ENCODE measurements at places on chromosomes 6 and 20.

DNA sequence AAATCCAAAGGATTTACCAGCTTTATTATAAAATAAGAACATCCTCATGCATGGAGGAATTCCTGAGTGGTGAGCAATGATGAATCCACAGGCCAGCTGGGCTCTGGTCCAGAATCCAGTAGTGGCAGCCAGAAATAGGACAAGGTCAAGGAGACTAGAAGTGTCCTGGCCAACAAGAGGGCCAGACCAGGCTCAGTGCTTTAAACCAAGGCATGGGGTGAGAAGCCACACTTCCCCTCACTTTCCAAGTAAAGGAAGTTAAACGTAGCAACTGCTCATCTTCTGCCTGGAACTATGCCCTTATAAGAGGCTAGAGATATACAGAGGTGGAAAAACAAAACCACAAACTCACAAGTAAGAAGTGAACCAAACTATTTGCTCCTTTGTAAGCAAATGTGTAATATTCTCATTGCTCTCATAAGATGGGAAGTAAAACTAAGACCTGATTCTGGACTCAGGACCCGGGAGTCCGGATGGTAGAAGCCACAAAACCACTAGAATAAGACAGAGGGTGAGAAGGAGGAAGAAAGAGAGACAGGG, 253.2 kb downstream of the UST start:
- no peak for DNase-seq

DNA sequence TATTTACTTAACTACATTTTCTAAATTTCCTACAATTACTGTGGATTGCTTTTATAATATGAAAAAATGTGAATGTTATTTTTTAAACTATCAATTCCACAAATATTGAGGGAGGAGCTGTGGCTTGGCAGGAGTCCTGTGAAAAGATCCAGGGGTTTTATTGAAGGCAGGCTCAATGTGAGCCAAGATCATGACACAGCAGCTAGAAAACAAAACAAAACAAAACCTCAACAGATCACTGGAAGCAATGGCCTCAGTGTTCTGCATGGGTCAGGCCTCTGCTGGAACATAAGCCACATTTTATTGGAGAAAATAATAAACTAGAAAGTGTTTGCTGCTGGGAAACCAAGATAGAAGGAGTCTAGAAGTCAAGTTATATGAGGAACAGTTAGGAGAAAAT, 19.4 kb upstream of the RCAN2 start:
- no peak for DNase-seq

- no peak for DNase-seq
Measured at GRCh38 chr6:138795809-138796603, at the start of gene ECT2L. TSS of gene ECT2L (plus strand) at chr6:138796087. CDS start at chr6:138813275, 17,188 bp downstream.

GRCh38 chr20:47455133-47456040, 46.3 kb upstream of the NCOA3 start:
- no peak for DNase-seq

GRCh38 chr6:114747995-114748625, 405.3 kb upstream of the HS3ST5 start:
- DNase-seq = no peak

GRCh38 chr20:19913349-19913748, 103.8 kb upstream of the NAA20 start:
- no peak for DNase-seq

DNA sequence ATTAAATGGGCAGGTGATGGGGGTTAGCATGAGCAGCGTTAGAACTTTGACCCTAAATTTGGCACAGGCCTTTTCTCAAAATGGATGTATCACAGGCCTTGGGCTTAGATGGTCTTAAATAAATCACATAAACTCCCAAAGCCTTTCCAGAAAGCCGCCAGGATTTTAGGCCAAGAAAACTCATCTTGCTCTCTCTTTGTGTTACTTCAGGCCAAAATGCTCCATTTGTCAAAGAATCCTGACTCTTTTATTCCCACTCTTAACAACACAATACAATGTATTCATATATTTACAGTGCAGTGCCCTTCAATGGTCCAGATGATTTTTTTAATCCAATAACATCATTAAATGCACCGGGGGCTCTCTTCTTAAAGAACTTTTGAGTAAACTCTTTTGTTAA, 5.9 kb upstream of the TCP11 start:
- no peak for DNase-seq

- no peak for DNase-seq
Measured at GRCh38 chr6:23870496-23870895, 255.5 kb upstream of the NRSN1 start.

- no peak for DNase-seq
Measured at GRCh38 chr6:54602591-54602990, 244.0 kb upstream of the FAM83B start.

DNA sequence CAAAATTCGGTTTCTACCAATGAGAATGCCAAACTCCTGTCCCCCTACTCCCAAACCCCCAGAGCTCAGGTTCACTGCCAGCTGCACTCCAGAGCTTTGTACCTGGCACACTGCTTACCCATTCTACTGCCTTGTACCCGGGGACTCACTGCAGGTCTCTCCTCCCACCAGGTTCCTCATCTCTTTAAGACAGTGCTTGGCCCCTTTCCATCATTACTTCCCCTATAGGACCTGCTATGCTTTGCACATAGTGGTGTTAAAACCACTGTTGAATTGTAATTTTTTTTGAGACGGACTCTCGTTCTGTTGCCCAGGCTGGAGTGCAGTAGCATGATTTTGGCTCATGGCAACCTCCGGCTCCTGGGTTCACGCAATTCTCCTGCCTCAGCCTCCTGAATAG, 25.9 kb downstream of the LYRM4 start:
- no peak for DNase-seq

DNA sequence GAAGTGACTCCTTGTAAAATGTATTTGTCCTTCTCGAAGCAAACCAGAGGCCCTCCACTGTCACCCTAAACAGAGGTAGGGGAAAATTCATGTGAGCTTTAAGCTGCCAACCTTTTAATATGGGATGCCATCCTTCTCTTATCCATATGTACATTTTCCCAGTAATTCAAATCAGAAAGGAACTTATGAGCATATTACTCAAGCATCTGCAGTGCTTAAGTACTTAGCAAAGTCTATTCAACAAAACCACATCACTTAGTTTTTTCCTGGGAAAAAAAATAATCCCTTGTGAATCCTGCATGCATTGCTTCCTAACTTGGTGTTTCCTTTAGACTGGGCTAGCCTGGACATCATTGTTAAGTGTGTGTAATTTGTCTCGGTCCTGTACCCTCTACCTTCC, 132.2 kb downstream of the LPA start:
- DNase-seq = no peak

- DNase-seq = no peak
Measured at GRCh38 chr6:41427642-41428335, 92.4 kb downstream of the NCR2 start.

- DNase-seq = no peak
Measured at GRCh38 chr6:151276112-151276740, 36.5 kb downstream of the AKAP12 start.

DNA sequence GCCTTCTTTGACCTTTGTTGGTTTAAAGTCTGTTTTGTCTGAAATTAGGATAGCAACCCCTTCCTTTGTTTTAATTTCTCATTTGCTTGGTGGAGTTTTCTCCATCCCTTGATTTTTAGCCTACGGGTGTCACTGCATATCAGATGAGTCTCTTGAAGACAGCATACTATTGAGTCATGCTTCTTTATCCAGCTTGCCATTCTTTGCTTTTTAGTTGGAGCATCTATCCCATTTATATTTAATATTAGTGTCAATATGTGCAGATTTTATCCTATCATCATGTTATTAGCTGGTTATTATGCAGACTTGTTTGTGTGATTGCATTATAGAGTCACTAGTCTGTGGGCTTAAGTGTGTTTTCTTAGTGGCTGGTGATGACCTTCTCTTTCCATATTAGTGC, 622.2 kb downstream of the MMUT start:
- DNase-seq = no peak

- no peak for DNase-seq
Measured at GRCh38 chr20:44598423-44599305, 16.3 kb downstream of the PKIG start.

- no peak for DNase-seq
Measured at GRCh38 chr6:10837009-10837621, 1.2 kb downstream of the MAK start.

DNA sequence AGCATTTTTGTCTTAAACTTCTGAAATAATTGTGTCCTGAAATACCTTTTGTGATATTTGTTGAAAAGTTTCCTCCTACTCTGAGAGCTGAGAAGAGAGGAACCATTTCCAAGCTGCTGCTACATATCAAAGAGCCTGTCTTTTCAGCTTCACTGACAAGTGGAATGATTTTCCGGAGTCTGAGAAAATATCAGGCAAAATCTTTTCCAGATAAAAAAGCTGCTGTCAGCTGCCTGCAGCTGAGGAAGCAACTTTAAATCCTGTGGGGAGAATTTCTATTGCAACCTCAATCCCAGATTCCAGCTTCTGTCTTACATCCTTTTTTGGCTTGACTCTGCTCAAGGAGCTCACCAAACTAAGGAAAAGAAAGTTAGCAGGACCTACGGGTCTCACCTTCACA, 904.3 kb downstream of the PHF3 start:
- DNase-seq = no peak

GRCh38 chr20:39646874-39647413, 684.8 kb downstream of the DHX35 start:
- no peak for DNase-seq

- DNase-seq = peak; percentile 33
Measured at GRCh38 chr20:58306421-58307261, 2.9 kb upstream of the RAB22A start.

DNA sequence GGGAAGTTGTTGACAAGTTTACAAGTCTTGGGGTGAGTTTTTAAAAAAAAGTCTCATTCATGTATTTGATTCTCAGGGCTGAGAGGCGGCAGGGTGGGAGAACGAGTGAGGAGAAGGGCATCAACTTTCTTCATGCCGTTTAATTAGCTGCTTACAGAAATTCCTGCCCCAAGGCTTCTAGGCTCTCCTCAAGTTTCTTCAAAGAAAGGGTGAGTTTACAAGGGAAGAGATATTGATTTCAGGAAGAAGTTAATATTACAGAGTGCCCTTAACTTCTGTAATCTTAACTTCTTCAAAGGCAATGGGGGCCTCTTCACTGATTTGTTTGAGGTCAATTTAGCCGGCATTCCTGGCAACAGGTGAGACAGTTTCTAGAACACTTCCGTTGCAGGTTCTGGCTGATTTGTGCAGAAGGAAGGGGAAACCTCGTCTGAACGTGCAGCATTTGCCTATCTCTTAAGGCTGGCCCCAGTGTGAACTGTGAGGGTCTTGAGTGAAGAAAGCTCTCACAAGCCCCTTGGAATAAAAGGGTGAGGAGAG, 3.4 kb upstream of the COL12A1 start:
- no peak for DNase-seq

GRCh38 chr20:3603108-3603507, 60.1 kb downstream of the GFRA4 start:
- DNase-seq = no peak

GRCh38 chr6:53361549-53362031, 12.8 kb upstream of the ELOVL5 start:
- DNase-seq = no peak

GRCh38 chr6:144019929-144020328, 11.9 kb upstream of the PLAGL1 start:
- DNase-seq = no peak

- no peak for DNase-seq
Measured at GRCh38 chr6:134098276-134098675, 45.9 kb upstream of the SLC2A12 start.

- DNase-seq = no peak
Measured at GRCh38 chr20:23200914-23201313, 114.8 kb upstream of the CD93 start.

DNA sequence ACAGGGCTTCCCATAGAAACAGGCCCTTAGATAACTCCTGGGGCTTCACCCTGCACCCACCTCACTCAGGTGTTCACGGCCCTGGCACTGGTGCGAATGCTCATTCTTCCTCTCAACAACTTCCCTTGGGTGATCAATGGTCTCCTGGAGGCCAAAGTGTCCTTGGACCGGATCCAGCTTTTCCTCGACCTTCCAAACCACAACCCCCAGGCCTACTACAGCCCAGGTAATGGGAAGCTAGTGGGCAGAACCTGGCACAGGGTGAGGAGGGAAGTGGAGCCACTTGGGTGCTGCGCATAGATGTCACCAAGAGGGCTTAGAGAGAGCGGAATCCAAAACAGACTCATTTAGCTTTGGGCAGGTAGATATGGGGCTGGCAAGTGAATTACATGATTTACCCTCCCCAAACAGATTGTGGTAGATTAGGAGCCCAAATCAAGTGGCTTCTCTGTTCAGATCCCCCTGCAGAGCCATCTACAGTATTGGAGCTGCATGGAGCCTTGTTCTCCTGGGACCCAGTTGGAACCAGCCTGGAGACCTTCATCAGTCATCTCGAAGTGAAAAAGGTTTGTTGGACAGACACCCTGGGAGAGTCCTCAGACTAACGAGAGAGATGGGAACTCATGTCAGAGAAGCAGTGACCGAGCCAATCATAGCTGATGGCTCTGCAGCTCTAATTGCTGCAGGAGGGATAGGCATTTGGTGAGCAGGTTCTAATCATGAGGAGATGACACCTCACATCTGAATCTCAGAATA, 8.5 kb downstream of the ABCC10 start:
- no peak for DNase-seq

- DNase-seq = peak; percentile 35
Measured at GRCh38 chr20:51480507-51481270, 61.8 kb downstream of the NFATC2 start.

DNA sequence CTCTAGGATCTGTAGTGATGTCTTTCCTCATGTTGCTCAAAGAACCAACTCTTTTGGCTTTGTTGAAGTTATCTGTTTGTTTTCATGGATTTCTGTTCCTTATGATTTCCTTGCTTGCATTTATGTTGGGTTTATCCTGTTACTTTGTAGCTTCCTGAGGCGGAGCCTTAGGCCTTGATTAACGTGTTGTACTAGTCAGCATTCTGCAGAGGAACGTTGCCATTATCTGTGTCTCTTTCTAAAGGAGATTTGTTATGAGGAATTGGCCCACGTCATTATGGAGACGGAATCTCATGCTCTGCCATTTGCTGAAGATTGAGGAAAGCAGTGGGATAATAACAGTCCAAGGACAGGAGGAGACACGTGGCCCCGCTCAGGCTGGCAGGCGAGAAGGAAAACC, 29.9 kb downstream of the UCKL1 start:
- DNase-seq = no peak

GRCh38 chr6:95636552-95637431, 59.5 kb downstream of the MANEA start:
- no peak for DNase-seq

DNA sequence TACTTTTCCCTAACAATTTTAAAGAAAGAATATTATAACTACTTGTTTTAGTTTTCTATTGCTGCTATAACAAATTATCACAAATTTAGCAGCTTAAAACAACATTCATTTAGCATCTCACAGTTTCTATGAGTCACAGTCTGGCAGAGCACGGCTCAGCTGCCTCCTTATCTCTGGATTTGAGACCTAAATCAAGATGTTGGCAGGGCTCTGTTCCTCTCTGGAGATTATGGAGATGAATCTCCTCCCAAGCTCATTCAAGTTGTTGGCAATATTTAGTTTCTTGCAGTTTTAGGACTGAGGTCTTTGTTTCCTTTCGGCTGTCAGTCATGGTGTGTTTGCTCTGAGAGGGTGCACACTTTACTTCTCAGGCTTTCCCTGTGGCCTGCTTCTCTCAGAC, 1065.8 kb upstream of the EYS start:
- DNase-seq = no peak

GRCh38 chr20:12965212-12965869, 43.4 kb upstream of the SPTLC3 start:
- no peak for DNase-seq
